ENCODE measurements at places on chromosomes 6 and 20.

DNA sequence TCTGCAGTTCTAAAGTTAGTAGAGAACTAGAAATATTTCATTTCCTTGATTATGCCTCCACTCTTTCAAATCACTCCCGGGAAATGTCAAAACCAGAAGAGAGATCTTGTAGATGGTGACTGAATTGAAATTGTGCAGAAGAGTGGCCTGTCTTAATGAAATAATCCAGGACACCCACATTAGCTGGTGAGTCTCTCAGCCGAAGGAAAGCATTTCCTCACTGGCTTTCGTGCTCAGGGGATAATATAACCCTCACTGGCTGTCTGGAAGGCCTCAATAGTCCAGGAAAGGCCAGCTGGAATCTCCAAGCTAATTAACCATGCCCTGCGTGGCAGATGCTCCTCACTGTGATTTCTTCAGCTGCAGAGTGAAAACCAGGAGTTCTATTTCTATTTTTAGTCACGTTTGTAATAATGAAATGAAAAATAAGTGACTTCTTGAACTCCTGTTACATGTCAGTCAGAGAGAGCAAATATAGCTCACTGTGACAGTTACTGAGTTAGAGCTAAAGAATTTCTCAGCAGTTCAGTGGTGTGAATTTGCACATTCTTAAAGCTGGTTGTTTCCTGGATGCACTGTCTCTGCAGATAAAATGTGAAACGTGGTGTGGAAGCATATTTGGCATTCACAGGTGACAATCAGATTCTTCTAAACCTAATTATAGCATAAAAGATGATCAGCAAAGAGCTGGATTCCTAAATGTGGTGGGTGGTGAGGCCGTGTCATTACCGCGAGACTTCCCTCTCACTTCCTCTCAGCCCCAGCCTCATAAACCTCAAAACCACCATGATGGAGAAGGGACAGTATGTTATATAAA is 211.7 kb downstream of the LMBRD1 start:
- DNase-seq = no peak

DNA sequence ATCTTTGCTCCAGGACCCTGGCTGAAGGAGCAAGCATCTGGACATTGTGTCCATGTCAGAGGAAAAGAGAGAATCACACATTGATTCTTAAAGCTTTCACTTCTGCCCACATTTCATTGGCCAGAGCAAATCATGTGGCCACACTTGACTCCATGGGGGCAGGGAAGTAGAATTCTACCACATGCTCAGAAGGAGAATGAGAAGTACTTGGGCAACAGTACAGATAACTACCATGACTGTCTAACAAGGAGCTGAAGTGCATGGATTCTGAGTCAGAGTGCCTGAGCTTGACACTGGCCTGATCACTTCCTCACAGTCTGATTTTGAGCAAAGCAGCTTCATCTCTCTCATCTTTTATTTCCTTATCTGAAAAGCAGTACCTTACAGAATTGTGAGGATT is 38.6 kb downstream of the GHRH start:
- no peak for DNase-seq

GRCh38 chr6:52904562-52905279 is 4.8 kb downstream of the GSTA3 start:
- DNase-seq = no peak

GRCh38 chr6:20202699-20203302 is 9.5 kb downstream of the MBOAT1 start:
- DNase-seq = no peak

DNA sequence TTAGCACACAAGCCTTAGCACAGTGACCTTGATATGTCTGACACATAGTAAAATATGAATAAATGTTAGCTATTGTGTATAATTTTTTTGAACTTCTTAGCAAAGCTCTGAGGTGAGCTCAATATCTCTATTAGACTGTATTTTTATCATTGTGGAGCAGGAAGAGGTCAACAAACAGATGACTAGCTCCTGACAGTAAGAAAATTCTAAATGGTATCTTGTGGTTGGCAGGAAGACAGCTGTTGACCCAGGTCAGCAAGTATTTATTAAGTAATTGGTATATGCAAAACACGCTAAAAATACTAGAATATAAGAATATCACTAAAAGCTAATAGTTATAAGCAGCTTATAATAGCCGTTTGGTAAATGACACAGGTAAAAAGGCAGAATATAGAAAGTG is 77.5 kb upstream of the MARCKS start:
- DNase-seq = no peak

GRCh38 chr20:10676518-10676917 is 2.7 kb upstream of the JAG1 start:
- no peak for DNase-seq

GRCh38 chr6:72248621-72249020 is 362.3 kb downstream of the RIMS1 start:
- no peak for DNase-seq

- no peak for DNase-seq
Observed at GRCh38 chr20:24504331-24505285, 35.2 kb downstream of the SYNDIG1 start.

DNA sequence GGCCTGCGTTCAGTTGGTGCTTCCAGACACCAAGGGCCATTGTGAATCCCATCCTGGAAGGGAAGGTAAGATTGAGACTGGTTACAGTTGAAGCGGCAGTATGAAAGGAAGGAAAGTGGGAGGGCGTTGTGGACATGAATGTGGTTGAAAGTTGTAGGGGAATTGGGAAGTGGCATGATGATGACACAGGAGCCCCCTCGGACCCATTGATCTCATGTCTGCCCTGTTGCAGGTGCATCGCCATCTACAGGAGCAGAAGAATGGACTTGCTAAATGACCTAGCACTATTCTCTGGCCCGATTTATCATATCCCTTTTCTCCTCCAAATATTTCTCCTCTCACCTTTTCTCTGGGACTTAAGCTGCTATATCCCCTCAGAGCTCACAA is 5.5 kb downstream of the HLA-DQA1 start:
- DNase-seq = no peak

DNA sequence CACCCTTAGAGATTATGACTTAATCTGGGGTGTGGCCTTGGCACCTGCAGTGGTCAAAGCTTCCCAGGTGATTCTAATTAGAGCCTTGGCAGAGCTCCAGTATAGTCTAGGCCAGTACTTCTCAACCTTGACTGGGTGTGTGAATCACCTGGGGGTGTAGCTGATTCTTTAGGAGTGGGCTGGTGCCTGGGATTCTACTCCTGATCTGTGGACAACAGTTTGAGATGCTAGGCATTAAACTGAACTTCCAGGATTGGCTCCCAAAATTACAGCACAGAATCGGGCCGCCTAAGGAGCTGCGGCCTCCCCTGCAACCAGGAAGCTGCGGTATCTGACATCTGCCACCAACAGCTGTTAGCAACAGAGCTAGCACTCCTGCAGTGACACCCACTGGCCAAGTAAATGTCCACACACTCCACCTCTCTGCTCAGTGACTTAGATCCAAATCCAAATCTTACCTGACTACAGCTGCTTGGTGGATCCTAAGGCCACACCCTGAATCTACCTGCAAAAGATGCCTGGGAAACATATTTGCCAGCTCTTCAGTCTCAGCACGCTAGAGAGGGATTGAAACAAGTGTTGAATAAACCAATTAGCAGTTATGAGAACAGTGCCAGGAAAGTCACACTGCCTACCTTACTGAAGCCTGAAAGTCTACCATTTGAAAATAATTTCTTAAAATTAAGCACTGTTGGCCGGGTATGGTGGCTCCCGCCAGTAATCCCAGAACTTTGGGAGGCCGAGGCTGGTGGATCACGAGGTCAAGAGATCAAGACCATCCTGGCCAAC is 126.7 kb downstream of the UNC5CL start:
- DNase-seq = peak; percentile 48

GRCh38 chr6:13563009-13563408 is 11.4 kb upstream of the SIRT5 start:
- no peak for DNase-seq

GRCh38 chr6:135703007-135703406 is 148.5 kb upstream of the PDE7B start:
- DNase-seq = no peak

DNA sequence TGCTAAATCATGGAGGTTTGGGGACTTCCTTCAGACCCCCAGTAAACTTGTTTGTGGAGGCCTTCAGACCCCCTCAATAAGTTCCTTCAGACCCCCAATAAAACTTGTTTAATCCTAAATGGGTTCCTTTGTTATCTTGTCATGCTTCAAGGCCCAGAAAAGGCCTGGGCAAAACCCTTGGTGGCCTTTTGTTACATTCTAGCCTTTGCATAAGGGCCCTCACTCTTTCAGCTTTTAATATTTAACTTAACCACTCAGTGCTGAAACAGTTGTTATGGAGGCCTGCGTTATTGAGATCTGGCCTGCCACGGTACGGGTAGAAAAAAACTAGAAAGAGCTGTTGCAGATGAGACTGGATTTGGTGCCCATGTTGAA is 4.3 kb upstream of the DYNLRB1 start:
- no peak for DNase-seq

- DNase-seq = no peak
Observed at GRCh38 chr20:34859826-34860545, 12.7 kb downstream of the GGT7 start.

GRCh38 chr6:111899531-111899930 is 26.3 kb upstream of the FYN start:
- no peak for DNase-seq

DNA sequence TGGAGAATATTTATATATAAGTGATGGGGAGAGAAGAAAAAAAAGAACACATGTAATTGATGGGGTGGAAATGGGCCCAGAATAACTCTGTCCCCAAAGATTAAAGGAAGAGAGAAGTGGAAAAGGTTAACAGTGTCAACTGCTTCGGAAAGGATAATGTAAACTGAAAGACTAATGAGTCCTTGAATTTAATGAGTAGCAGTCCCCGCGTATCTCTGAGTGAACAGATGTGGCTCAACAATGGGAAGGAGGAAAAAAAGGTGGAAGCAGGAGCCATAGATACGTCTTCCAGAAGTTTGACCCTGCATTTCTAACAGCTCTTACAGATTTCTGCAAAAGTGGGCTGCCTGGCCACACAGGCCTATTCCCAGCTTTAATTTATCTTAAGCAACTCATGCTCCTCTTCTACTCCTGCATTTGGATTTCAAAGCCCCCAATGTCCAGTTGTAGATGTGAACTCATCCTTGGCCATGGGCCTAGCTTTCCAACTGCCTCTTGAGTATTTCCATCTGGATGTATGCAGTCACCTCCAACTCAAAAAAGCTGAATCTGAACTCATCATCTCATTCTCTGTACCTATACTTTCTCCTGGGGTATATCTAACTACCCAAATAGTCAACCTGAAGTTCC is 61.3 kb downstream of the DST start:
- DNase-seq = no peak

- DNase-seq = no peak
Observed at GRCh38 chr20:36093804-36094145, 60.8 kb upstream of the EPB41L1 start.

- no peak for DNase-seq
Observed at GRCh38 chr6:33091957-33092356, 16.2 kb downstream of the HLA-DPB1 start.

GRCh38 chr6:100891079-100891478 is 9.9 kb upstream of the ASCC3 start:
- DNase-seq = no peak

DNA sequence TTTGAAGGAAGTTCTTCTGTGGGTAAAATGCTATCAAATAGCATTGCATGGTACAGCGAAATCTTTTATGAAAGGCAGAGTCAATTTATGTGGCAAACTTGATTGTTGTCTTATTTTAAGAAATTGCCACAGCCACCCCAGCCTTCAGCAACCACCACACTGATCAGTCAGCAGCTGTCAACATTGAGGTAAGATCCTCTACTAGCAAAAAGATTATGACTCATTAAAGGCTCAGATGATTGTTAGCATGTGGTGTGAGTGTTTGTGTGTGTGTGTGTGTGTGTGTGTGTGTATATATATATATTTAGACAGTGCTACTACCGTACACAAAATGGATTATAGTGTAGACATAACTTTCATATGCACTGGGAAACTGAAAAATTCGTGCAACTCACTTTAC is 27.8 kb downstream of the LRRN4 start:
- DNase-seq = no peak

DNA sequence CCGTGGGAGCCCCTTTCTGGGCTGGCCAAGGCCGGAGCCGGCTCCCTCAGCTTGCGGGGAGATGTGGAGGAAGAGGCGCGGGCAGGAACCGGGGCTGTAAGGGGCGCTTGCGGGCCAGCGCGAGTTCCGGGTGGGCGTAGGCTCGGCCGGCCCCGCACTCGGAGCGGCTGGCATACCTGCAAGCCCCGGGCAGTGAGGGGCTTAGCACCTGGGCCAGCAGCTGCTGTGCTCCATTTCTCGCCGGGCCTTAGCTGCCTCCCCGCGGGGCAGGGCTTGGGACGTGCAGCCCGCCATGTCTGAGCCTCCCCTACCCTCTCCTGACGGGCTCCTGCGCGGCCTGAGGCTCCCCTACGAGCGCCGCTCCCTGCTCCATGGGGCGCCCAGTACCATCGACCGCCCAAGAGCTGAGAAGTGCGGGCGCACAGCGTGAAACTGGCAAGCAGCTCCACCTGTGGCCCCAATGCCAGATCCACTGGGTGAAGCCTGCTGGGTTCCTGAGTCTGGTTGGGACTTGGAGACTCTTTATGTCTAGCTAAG is 82.8 kb upstream of the E2F3 start:
- no peak for DNase-seq

GRCh38 chr6:79997728-79998127 is 6.7 kb upstream of the TTK start:
- DNase-seq = no peak

- no peak for DNase-seq
Observed at GRCh38 chr20:19688031-19688806, 69.8 kb upstream of the RIN2 start.

DNA sequence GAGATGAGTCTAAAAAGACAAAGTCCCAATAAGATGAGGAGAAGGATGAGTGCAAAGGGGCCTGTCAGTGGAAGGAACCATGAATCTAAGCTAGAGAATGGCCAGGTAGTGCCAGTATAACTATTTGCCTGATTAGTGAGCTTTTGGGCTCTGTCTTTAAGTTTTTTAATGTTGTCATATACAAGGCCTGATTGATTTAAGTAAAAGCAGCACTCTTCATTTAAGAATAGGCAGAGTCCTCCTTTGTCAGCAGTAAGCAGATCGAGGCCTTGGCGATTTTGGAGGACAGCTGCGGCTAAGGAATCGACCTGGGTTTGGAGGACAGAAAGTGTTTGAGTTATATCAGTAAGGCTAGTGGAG is 753.4 kb upstream of the ADGRB3 start:
- DNase-seq = no peak

DNA sequence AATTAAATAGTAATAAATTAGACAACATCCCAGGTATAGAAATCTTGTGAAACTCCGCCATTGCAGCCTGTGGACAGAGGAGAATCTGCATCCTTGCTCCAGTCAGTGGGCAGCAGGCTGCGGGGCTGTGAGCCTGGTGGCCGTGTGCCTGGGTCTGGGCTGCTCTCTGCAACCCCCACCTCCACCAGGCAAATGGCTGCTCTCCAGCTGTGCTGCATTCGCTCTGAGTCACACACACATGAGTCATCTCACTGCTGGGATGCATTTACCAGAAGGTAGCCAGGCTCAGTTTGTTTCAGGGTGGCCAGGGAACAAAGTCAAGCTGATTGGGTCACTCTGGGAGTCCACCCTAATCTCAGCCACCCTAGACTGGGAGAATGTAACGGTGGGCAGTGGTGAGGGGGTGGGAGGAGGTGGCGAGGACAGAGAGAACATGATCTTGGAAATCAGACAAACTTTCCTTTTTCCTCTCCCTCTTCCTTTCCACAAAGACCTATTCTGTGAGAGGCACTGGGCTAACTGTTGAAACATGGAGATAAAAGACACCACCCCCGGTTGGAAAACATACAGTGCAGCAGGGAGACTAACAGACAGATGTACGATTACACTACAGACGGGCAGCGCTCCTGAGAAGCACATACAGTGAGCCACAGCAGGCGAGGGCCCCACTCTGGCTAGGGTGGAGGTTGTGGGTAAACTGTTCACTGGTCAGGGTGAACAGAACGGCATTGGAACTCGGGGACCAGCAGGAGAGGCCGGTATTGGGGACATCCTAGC is 59.2 kb downstream of the TRAM2 start:
- DNase-seq = no peak

All from NCI-H187 (cell line).